ENCODE measurements at places on chromosomes 2 and 18. TPM values are rescaled to one million over a fixed set of nuclear protein-coding genes. Genes with fewer than 3 reads are reported as not detected.

DNA sequence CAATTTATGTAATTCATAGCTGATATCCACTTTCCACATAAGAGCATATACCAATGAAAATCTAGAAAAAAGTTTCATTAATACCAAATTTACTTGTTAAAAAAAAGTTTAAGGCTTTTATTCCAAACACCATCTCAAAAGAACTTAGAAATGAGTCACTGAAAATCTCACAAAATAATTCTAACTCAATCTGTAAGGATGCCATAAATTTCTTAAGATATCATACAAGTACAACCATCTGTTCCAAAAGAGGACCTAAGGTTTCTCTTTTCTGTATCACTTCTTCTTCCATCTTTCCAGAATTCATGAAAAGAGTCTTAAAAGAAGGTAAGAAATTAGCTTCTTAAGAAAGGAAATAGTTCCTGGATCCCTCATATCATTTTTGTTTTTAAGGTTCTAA is 60.4 kb downstream of the TRIP12 start:
- no peak for DNase-seq

DNA sequence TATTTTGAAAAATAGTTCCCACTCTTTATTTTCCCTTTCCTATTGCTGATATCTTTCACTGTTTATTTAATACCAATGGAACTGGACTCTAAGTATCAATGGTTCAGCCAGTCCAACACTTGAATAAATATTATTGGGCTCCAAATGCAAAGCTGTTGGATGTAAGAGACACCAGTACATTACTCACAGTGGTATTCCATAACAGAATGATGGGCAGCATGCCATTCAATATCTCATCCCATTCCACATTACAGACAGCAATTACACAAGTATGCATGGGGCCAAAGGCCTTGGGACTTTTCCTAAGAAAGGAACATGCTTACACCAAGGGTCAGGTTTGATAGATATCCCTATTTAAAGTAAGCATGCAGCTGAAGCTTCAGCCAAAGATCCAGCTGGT is 231.9 kb downstream of the RND3 start:
- DNase-seq: no peak

Gene OR6B2
- total RNA-seq: not detected

Gene ACTG2
- total RNA-seq: 110 TPM

Gene SLC30A3
- 0.18 TPM for total RNA-seq

DNA sequence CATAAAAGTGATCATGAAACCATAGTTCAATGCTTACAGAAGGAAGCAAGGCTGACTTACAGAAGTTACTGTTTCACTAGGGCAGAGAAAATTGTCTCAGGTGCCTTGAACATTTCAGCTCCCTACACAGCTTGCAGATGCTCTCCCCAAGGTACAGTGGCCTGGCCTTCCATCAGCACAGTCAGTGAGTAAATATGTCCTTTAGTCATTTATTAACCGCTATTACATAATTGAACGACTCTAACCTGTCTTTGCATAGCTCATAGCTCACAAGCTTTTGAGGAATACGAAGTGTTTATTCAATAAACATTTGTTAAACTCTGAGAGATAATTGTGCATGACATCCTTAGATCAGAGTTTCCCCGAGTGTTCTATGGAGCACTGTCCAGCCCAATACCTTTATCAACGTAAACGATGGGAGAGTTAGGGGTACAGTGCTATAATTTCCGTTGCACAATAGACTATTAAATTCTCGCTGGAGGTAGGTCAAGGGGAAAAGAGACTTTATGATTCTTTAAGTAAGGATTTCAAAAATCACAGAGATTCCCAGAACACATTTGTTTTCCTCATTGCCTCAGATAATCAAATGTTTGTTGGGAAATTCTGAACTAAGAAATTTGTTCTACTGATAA is 677.8 kb downstream of the TSN start:
- no peak for DNase-seq

Gene NFATC1
- 3.1 TPM for total RNA-seq

DNA sequence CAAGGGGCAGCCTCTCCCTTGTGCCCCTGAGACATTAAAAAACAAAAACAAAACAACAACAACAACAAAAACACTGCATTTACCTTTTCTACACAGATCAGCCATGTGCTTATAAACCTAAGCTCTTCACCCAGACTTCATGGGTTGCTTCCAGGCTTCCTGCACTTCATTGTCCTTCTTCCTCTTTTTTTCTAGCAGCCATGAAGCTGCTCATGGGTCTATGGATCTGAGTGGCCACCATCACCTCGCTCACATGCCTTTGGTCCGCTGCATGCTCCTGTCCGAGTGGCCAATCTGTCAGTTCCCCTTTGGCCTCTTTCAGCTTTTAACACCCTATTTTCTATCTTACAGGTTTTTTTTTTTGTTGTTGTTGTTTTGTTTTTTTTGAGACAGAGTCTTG is 9.0 kb upstream of the TET3 start:
- no peak for DNase-seq

DNA sequence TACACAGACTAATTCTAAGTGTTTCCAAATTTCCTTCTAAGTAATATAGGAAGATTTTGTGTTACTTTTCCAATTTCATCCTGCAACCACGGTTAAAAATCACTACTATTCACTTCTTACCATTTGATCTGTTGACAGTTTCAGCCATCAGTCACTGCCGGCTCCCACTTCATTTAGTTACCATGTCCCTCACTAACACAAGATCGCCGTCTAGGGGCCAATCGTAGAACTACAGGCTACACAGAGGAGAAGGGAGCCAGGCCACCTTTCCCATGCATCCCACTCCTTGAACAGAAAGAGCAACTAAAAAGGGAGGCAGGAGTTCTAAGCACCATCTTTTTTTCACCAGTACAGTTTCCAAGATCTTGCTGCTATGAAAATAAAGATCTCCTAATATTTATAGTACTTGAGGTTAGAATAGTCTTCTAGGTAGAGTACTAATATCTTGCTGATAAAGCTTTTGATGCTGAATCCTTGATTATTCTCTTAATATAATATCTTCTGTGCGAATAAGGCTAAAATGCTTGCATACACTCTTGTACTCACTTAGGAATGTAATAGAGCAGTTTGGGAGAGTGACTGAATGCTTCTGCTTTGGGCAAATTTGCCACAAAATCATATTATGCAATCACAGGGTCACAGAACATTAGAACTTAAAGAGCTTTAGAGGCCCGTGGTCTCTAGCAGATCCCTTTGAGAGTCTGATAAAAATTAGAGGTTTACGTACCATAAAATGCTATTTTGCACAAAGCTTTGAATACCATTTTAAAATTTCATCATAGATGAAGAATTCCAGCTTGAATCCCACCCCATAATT is 39.5 kb upstream of the CYP1B1 start:
- DNase-seq: peak; percentile 15

Gene EFHD1
- total RNA-seq: 10.1 TPM

- no peak for DNase-seq
Observed at GRCh38 chr18:35714539-35714938, 133.0 kb downstream of the GALNT1 start.

- no peak for DNase-seq
Observed at GRCh38 chr18:45107425-45107824, 426.7 kb downstream of the SETBP1 start.

GRCh38 chr2:152132306-152132705 is 33.5 kb upstream of the CACNB4 start:
- no peak for DNase-seq

Gene POTEI
- total RNA-seq: not detected

DNA sequence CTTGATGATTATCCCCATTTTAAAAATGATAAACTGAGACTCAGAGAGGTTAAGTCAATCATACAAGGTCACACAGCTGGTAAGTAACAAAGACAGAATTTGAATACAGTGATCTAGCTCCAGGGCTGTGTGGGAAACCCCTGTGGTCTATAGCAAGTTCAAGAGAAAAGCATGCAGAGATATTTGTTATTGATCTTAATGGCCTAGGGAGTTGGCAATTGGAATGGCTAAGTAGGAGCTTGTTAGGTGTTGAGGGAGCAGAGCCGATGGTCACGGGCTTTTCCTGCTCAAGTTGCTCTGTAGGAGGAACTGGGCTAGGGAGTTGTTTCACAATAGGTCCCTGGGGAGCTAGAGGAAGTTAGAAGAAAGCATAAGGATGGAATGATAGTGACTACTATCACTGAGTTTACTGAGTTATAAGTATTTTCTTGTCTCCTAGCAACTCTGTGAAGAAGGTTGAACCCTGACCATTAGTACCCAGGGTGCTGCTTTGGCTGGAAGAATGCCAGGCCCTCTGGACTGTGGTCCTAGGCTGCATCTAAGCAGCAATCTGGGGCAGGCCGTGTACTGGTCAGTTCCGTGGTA is 30.0 kb downstream of the RNF125 start:
- DNase-seq: no peak

DNA sequence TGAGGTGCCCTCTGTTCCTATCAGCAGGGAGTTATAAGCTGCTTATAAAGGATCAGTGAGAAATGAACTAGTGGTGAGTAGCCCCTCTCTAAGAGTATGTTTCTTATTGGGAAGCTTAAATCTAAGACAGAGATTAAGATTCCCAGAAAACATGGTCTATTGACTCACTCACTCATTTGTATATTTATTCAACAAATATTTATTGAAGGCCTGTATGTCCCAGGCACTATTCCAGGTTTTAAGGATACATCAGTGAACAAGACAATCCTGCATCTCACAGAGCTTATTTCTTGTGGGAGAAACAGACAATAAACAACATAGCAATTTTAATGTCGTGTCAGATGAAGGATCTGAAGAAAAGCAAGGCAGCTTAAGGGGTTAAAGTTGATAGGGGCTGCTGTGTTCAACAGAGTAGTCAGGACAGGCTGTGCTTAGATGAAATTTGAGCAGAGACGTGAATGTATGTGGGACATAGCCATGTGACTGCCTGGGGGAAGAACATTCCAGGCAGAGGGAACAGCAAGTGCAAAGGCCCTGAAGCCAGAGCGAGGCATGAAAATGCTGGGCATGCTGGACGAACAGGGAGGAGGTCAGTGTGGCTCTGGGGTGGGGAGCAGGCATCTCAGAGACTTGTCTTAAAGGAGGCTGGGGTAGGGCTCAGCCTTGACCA is 14.8 kb upstream of the PSD4 start:
- no peak for DNase-seq

Gene TEX261
- total RNA-seq: 22.6 TPM

DNA sequence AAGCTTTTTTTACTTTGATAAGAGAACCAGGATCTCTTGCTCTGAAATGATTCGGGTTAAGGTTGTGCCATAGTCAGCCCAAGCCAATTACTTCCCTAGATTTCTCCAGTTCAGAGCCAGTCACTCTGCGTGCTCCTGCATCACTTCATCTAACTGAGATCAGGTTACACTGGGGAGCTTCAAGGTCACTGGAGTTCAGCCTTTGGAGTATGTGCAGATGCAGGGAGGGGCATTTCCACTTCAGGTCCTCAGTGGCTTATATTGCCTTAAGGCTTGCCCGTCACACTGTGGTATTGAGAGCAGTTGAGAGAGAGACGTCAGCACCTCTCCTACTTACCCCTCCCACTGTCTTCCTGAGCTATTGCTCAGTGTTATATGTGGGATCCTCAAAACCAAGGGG is 317.8 kb downstream of the EPHA4 start:
- no peak for DNase-seq

GRCh38 chr2:181462033-181462432 is 4.8 kb downstream of the ITGA4 start:
- no peak for DNase-seq

Gene GPR155
- 9.9 TPM for total RNA-seq
